ENCODE measurements at places on chromosomes 11 and 22.

GRCh38 chr11:133745791-133746190 lies 99.5 kb downstream of the SPATA19 start:
- no peak for DNase-seq

DNA sequence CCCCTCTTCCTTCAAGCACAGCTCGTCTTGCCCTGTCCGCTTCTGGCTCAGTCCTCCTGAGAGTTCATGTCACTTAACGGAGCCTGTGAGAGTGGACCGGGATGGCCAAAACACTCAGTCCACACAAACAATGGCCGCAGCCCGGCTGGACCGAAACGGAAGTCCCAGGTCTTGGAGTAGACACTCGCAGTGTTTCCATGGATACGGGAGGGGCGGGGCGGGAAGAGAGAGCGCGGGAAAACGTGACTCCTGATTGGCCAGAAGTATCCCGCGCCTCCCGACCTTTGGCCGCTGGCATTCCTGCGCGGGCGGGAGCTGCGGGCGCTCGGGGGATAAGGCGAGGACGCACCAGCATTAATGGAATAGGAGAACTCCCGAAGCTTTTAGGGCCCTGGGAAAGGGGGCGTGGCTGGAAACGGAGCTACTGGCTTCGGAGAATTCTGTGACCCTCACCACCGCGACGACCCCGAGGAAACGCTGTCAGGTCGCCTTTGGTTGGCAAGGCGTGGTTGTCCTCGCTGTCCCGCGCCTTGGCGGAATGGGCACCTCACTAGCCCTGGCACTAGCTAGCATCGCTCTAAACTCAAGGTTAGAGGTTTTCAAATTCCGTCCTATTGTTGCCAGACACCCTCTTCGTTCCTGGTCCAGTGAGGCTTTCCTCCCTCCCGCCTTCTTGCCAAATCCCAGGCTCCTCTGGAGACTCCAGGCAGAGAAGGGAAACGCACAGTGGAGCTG lies at the start of the genes NLRP14 and ZNF214:
Gene NLRP14, plus strand, starts transcription at position 297 of the 735 bp plus-strand sequence. CDS start 18,108 bp downstream, outside the sequence.
Gene ZNF214, minus strand, starts transcription at position 164 of the 735 bp plus-strand sequence. CDS start 17,511 bp downstream, outside the sequence.
- no peak for DNase-seq

DNA sequence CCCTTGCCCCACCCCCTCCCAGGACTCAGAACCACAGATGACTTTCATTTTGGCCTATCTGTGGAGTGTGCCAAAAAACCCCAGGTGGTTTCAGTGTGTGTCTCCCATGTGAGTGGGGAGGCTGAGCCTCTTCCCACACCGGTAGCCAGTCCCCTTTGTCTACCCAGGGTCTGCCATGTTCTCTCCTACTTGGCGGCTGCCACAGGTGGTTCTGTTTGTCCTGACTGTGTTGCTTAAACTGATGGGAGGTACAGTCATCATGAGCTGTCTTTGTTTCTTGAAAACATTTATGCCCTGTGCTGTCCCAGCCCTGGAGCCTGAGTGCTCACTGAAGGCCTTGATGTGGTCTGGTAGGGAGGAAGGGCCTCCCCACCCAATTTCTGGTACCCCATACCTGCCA lies 39.7 kb upstream of the SUSD2 start:
- DNase-seq = peak; percentile 61

DNA sequence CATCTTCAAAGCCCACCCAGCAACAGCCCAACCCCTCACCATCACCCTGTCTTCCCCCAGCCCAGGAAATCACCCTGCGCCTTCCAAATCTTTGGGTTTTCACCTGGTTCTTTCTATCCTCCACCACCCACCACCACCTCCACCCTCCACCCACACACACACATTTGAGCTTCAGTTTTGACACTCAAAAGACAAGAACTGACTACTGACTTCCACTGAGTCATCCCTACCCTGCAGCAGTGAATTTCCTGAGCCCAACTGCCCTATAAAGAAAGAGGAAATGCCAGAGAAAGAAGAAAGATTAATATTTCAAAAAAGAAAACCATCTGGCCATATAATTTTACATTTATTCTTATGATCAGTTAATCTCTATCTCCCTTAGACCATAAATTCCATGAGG lies 137.5 kb downstream of the CHST1 start:
- no peak for DNase-seq

DNA sequence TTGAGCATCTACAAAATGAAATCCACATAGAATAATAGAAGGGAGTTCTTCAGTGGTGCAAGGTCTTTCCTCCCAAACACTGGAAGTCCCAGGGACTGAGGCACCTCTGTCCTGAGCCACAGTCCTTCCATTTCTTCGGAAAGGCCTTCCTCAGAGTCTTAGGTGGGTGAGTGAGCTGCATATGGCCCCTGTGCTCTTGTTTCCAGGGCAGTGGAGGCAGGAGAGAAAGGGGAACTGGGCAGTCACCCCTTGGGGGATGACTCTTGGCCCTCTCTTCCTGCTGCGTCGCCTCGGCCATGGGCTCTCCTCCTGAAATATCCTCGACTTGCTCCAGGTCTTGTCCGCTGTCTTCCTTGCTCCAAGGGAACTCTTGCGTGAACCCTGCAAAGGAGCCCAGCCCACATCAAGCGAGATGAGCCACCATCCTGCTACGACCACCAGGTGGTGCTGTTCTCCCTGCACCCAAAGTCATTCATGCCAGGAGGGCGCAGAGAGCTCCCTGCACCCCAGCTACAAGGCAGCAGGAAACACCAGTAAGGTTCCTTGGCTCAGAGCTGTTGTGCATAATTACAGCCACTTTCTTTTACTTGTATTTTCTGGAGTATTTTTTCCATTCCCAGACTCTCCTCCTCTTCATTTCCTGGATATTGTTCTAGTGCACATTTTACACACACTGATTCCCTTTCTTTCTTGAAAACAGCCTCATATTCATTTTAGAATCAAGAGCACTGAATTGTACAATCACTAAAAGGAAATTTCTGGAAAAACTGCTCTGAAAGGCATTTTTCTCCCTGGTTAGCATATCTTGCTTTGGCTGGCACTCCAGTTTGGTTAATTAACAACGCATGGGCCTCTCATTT lies 397.8 kb downstream of the OPCML start:
- peak; percentile 18 for DNase-seq

GRCh38 chr11:3879216-3879966 lies 23.9 kb downstream of the STIM1 start:
- no peak for DNase-seq

DNA sequence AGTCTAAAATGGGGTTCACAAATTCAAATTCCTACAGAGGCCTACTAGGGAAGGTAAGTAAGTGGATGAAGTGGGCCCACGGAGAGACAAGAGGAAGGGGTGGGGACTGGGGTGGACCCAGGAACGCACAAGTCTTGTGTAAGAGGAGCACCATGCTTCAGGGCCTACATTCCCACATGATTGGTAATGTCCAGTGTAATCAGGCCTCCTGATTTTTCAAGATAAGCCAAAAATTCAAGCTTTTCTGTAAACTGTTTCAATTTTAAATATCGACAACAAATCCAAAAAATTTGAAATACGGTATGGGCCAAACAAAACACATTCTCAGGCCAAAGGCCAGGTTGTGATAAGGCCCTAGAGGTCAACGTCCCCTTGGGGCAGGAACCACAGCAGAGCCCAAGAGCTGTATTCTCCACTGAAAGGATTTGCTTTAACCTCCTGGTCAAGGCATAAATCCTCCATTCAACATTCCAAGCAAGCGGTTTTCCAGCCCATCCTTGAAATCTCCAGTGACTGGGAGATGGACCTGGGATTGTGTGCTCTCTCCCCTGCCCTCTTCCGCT lies 116.4 kb downstream of the TRIM29 start:
- DNase-seq = no peak

DNA sequence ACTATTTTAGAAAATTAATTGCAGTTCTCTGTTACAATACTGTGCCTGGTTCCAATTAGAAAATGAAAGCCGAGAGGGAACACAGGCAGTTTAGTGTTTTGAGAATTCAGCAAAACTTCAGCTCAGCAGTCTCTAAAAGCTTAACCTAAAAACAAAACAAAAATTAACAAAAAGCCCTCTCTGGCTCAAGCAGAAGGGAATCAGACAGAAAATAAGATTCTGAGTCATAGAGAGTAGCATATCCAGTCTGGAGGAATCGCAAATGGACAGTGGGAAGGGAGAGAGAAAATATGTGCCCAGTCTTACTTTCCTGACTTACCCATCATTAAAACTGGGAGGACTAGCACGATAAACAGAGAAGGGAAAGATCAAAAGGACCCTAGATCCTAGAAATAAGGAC lies 38.1 kb upstream of the CHRM4 start:
- DNase-seq = no peak

DNA sequence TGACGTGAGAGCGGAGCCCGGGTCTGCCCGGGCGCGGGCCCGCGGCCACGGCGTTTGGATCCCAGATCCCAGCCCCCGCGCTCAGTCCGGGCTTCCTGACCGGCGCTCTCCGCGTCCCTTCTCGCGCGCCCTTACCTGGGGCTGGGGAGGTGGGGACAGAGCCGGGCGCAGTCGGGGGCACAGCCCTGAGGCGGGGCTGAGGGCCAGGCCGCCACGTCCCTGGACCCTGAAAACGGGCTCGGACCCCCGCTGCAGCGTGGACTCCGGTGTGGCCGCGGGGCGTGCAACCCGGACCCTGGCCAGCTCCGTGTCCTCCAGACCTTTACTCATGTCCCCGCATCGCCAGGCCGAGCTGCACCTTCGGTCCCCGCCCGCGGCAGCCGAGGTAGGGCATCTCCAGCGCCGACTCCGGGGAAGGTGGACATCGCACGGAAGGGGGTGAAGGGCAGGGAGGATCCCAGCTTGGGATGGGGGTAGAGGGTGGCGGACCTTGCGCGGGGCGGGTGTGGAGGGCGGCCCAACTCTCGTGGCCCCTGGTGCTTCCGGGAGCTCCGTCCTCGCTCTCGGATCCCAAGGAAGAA lies 9.9 kb upstream of the AIFM3 start:
- DNase-seq = no peak

GRCh38 chr22:48244388-48245195 lies 1482.1 kb downstream of the TBC1D22A start:
- no peak for DNase-seq

GRCh38 chr22:32561163-32561562 lies 86.6 kb downstream of the FBXO7 start:
- no peak for DNase-seq

- no peak for DNase-seq
These were observed 12.9 kb downstream of the MS4A10 start for GRCh38 chr11:60797846-60798630.

DNA sequence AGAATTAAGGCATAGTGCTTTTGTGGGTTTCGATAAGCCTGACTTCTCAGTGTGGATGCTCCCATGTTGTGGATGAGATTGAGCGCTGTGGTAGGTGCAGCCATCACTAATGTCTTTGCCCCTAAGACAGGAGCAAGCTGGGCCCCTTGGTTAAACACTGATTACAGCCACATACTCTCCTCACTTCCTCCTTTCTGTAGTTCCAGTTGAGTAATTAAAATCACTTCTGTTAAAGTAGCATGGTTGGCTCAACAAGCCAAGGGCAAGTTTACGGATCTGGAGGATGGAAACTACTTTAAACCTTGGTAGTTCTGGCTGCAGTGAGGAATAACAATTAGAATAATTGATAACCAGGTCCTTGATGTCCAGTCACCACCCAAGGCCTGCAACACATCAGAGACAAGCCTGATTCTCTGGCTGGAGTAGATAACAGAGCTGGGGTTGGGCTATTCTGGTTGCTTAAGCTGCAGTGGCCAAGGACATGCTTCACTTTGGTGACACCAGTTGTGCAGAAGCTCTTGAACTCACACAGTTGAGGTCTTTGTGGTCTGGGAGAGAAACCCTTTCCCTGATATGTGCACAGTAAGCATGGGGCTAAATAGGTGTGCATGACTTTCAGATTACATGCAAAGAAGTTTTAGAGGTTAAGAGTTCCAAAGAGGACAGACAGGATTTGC lies 81.3 kb downstream of the KIRREL3 start:
- DNase-seq = no peak

GRCh38 chr11:69677749-69678148 lies 2.6 kb upstream of the LTO1 start:
- DNase-seq = no peak

DNA sequence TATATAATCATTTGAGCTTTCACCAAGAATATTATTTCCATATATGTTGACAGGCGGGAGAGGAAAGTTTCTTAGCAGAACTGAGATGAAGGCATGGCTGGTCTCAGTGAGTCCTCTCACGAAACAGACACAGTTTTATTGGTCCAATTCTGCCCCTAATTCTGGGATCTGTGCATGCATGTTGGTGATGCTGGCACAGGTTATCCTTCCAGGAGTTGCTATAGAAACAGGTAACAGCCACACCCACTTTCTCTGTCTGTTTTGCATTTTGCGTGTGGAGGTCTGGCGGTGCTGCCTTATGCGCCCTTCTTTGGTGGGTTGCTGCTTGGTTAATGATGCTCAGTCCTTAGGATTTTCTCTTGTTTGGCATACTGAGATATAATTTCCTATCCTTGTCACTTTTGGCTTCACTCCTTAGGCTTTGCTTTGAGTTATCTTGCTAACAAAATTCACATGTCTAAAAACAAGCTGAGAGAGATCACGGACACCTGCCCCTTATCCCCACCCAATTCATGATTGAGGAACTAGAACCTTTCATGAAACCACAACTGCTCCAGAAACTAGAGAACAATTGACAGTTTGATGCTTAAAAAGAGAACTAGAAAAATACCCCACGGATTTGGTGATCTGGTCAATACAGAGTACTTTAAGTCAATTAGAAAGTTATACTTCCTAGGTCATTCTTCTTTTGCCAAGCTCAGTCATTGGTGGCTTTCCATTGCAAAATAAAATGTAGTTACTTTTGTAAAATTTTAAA lies 189.3 kb downstream of the FAT3 start:
- no peak for DNase-seq

DNA sequence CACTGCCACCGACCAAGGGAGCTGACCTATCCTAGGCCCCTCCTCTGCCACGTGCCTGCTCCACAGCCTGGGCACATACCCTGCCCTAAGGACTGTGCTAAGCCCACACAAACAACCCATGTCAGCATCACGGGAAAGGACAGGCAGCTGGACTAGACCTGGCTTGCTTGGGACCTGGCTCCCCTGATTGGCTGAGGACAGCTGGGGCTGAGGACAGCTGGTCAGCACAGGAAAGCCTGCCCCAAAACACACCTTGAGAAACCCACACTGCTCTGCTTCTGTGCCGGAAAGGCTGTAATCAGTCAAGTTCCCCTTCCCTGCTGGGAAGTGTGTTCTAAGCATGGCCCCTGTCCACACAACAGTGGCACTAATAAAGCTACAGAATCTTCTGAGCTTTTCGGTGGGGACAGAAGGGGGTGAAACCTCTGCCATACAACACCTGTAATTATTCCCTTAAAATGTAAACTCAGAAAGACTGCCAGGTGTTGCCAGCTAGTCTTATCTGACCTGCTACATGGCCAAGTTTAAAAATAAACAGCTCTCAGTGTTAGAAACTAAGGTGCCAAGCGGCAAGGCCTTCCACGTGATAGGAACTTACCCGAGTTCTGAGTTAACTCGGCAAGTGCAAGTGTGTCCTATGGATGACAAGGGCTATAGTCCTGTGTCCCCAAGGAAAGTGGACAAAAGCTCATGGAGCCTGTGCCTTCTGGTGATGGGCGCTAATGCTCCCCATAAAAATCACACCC lies 35.7 kb upstream of the ARFGAP3 start:
- DNase-seq = no peak

Measured in natural killer cell (primary cell).